T-helper 2 cell (primary cell): ENCODE measurements at places on chromosomes 4 and X.

- DNase-seq, result no peak
Observed at GRCh38 chr4:76301068-76301774, 5.3 kb upstream of the STBD1 start.

DNA sequence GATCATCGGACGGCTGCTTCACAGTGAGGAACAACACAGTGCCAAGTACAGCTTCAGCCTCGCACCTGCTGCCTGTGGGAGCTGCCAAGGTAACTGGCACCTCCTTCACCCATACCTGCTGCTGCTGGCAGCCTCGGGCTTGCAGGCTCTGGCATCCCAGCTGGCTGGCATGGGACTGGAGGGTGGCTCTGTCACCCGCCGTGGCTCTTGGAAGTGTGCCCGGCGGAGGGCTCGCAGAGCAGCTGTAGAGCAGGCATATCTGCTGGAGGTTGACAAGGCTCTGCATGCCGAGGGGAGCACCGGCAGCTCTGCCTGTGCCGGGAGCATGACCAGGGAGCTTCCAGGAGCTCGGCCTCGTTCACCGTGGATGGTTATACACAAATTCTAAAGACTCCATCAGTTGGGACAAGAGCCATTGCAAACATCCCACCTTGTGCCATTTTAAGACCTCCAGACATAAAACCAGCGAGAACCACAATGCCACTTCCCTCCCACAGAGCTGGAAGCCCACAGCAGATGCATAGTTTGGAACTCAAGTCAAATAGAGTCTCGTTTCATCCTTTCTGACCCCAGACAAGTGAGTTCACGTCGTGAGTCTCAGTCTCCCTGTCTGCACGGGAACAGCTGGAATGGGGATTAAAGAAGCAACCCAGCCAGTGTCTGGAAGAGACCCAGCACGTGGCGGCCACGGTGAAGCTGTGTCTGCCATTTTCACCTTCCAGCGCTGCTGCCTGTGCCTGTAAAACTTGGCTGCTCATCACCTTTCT is 84.3 kb upstream of the PSAPL1 start:
- no peak for DNase-seq

GRCh38 chr4:28073860-28074555 is 1213.4 kb downstream of the STIM2 start:
- no peak for DNase-seq

GRCh38 chr4:173013232-173013930 is 155.2 kb upstream of the GALNT7 start:
- DNase-seq, result peak; percentile 17

GRCh38 chrX:140507982-140508305 is 3.1 kb upstream of the SOX3 start:
- no peak for DNase-seq

- DNase-seq, result no peak
Observed at GRCh38 chr4:53168228-53168627, 197.6 kb downstream of the SCFD2 start.

- DNase-seq, result no peak
Observed at GRCh38 chr4:87193958-87194675, 26.3 kb downstream of the KLHL8 start.

DNA sequence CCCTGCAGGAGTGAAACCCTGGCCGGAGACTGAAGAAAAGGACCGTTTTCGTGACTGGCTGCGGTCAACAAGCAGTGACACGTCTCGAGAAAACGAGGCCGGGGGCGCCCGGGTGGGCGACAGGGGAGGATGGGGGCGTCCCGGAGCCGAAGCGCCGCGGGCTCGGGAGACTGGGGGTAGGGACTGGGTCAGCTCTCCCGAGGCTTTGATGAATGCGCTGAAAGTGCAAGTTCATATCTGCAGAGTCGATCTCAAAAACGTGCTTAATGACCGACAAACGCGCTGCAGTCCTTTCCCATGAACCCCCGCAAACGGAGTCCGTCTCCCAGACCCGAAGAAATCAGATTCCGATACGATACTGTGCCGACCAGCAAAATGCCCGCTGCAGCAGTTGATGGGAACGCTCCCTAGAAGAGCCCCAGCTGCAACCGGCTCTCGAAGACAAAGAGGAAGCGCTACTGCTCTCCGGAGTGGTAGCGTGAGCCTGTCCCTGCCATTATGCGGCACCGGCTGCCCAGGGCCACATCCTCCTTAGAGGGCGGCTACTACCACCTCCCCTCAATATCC is 806 bp upstream of the CD99L2 start:
- peak; percentile 2 for DNase-seq

GRCh38 chr4:182271731-182272130 is 28.5 kb downstream of the TENM3 start:
- no peak for DNase-seq

- no peak for DNase-seq
Observed at GRCh38 chrX:71612256-71612655, 6.1 kb downstream of the CXCR3 start.

DNA sequence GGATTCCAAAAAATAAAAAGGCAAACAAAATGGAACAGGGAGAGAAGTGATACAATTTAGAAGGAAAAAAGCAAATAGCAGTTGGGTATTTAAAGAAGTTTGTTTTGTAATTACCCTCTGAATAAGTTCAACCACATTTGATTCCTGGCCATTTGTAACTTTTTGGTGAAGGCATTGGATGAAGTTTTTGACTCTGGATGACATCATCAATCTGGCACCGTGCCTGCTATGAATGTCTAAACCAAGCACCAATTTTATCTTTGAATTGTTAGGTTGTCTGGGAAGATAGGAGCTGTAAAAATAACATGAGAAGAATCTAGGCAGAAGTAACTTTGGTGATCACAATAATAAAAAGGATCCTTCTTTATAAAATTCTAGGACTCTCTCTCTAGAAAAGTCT is 29.5 kb downstream of the TMPRSS11A start:
- no peak for DNase-seq

GRCh38 chr4:158020176-158020575 is 152.6 kb downstream of the GASK1B start:
- DNase-seq, result no peak

DNA sequence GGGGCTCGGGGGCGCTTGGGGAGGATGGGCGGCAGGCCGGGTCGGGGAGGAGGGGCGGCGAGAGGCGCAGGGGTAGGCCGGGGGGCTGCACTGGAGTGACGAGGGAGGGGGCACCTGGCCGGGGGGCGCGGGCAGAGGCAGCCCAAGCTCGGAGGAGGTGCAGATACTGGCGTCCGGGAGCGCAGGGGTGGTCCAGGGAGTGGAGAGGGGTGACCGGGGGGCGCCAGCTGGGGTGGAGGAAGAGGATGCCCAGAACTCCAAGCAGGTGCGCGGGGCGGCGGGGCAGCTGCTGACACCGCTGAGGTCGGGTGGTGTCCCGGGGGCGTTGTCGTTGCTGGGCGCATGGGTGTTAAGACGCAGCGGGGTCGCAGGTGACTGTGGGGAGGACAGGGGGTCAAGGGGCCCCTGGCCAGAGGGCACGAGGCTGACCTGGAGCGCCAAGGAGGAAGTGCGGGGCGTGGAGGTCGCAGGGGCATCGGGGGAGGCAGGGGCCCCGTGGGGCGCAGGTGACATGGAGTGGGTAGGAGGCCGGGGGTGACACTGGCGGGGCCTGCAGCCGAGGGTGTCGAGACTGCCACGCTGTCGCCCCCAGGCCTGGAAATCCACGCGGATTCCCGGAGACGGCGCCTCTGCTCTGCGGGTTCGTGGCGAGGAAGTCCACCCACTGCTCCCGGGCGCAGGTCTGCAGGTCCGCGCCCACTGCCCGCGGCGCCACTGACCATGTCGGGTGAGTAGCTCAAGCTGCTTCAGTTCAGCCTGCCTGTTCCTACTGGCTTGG is 928 bp downstream of the GYG2 start:
- DNase-seq, result no peak

- DNase-seq, result no peak
Observed at GRCh38 chr4:77505958-77506319, 99.7 kb upstream of the CXCL13 start.

GRCh38 chr4:73596001-73596400 is 24.2 kb downstream of the RASSF6 start:
- no peak for DNase-seq

GRCh38 chr4:2768921-2769336 is 12.8 kb upstream of the TNIP2 start:
- DNase-seq, result no peak

GRCh38 chr4:66014146-66014765 is 344.0 kb upstream of the EPHA5 start:
- DNase-seq, result no peak

DNA sequence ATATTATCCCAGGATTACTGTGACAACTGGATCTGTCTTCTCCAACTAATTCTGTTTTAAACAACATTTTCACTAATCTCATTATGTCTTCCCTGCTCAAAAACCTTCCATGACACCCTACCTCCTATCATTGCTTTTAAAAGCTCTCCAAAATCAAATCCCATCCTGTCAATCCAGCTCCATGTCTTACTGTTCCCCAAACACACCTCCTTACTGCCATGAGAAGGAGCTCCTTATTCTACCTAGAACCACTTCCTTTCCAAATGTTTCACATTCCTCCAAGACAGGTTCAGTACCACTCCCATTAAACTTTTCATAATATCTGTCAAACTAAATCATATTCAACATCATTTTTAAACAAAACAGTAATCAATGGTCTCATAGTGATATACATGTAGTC is 66.9 kb upstream of the WDR17 start:
- DNase-seq, result no peak

DNA sequence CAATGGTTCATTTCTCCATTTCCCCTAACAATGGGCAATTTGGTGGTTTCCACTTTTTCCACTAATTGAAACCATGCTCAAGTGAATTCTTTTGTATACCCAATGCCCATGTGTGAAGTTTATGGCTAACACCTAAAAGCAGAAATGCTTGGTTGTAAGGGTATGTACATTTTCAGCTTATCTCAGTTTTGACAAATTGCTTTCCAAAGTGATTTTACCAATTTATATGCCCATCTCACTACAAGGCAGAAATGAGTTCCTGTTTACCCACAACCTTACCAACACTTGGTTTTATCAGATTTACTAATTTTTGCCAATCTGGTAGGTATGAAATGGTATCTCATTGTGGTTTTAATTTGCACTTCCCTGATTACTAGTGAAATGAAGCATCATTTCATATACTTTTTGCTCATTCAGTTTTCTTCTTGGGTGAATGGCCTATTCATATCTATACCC is 14.8 kb downstream of the GPR34 start:
- peak; percentile 76 for DNase-seq

- DNase-seq, result no peak
Observed at GRCh38 chr4:8698341-8699062, 105.9 kb downstream of the CPZ start.

DNA sequence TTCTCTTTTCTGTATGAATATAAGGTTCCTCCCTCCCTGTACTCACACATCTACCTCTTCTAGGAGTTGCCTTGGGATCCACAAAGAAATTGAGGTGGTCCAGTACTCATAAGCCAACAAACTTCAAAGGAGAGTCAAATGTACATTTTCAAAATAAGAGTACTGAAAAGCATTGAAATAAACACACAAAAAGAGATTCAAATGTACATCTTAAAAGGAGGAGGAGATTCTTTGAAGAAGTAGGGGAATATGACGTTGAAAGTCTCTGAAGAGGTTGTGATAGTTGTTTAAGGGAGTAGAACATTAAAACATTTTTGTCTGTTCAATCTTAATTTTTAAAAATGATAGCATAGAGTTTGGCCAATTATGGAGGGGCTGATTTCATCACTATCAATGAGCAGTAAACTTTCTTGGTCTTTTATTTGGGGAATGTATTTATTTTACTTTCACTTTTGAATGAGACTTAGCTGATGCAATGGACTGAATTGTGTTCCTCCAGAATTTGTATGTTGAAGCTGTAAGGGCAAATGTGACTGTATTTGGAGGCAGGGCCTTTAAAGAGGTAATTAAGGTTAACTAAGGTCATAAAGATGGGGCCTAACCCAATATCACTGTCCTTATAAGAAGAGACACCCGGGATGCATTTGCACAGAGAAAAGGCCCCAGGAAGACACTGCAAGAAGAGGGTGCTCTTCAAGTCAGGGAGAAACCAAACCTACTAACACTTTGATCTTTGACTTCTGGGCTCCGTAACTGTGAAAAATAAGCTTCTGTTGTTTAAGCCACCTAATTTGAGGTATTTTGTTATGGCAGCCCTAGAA is 226.3 kb upstream of the PGRMC2 start:
- DNase-seq, result no peak

DNA sequence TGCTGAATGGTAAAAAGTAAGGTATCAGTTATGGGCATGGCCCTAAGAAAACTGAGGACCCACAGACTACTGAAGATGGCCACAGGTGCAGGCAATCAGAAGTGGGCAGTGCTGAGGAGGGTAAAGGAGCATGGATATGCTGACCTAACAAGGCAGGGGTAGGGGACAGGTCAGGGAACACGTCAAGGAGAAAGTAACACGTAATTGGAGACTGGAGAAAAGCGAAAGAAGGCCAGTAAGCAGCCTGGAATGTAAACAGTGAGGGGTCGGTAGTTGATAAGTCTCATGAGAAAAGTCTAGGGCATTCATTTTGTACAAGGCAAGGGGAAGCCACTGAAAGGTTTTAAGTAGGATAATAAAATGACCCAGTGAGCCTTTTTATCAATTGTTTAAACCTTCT is 153.3 kb downstream of the PRDM5 start:
- DNase-seq, result no peak

GRCh38 chrX:46072791-46073190 is 472.4 kb downstream of the ZNF674 start:
- DNase-seq, result peak; percentile 60

GRCh38 chr4:116752027-116752426 is 333.3 kb downstream of the TRAM1L1 start:
- no peak for DNase-seq

DNA sequence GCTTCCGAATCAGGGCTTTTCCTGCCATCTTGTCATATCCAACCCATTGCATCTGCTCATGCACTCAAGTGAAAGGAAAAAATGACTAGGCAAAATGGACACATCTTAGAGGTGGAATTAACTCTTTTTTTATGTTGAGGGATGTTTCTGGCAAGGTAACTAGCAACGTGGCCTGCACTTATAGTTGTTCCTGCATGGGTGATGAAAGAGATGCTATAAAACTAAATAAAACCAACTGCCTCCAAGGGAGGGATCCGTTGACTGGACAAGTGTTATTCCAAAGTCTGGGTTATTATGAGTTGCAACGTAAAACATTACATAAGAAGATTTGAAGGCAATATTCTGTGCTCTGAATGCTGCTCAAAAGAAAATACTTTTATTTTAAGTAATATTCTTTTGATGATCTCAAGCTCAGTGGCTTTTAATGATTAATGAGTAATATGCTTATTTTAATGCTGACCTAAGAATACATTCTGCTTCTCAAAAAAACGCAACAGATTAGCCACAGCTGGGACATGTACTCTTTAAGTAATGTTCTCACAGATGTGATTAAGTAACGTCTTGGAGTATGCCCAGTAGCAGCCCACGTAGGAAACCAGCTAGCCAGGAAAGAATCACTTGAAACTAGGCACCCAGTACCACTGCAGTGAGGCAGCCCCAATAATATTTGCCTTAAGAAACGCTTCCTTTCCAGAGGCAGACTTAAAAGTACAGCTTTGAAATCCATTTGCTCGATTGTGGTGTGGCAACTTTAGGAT is 27.4 kb downstream of the KLF3 start:
- DNase-seq, result no peak

DNA sequence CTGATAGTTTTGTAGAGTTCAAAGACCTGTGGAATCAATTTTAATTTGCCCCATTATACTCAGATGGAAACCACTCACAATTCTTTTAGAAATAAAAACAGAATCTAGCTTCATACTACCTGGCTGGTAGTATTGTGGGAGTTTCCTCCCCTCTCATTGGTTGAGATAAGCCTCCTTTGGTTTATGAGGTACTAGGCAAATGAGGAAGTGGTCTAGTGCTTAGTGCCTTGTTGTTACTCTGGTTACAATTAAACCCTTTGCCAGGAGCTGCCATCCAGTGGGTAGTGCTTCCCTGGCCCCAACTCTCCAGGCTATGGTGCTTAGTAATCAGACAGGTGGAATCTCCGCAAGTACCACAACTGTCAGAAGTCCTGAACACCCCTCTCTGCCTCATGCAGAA is 118.3 kb downstream of the CDKL5 start:
- DNase-seq, result no peak
